ENCODE measurements at places on chromosomes 7 and 10.

GRCh38 chr10:47040041-47040491 is 128.8 kb downstream of the PTPN20 start:
- DNase-seq, result peak; percentile 67

DNA sequence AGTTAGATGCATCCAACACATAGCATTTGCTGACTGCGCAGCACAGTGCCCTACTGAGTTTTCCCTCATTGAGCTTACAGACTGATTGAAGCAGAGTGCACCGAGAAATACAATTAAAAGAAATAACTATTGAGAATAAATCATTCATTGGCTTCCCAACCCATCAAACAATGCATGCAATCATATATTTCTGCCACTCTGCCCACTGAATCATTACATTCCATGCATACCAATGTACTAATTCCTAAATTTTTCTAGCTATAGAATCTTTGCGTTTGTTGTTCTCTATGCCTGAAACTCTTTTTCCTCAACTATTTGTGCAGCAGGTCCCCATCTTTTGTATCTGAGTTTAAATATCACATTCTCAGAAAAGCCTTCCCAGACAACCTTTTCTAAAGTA is 783.8 kb downstream of the SORCS1 start:
- no peak for DNase-seq

GRCh38 chr7:47390914-47391313 is 191.0 kb downstream of the TNS3 start:
- DNase-seq, result no peak

DNA sequence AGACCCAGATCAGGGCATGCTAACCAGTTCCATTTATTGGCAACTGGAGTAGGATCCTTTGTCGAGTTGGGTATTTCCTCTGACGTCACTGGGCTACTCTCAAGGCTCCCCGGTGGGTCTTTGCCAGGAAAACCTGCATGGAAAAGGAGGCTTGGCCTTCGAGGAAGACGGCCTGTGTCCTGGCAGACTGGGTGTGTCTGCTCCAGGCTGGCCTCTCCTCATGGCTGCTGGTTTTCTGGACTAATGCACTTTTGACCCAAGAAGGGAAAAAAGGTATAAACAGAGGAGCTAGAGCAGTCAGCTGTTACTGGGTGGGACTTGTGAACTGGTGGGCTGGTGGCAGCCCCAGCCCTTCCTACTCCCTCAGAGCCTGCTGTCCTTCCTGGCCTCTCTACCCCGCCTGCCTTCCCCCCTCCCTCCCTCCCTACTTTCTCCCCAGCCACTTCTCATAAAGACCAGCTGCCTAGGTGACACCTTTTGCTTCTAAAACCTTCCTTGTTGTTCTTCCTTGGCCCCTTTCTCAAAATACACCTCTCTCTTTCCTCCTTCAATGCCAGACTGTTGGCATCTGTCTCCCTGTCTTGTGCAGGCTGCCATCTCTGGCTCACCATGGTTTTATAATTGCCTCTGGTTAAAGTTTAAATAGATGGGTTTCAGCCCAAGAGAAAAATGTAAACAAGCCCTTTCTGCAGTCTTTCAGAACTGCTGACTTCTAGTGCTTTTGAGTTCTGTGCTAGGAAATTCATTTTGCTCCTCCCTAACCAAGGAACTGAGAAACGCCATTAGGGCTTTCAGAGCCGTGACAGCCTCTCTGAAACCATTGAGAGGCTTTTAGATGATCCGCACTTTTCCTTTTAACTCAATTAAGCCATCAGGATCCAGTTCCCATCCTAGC is 101.8 kb upstream of the MKLN1 start:
- no peak for DNase-seq

GRCh38 chr7:77866786-77867536 is 68.4 kb downstream of the PHTF2 start:
- no peak for DNase-seq

DNA sequence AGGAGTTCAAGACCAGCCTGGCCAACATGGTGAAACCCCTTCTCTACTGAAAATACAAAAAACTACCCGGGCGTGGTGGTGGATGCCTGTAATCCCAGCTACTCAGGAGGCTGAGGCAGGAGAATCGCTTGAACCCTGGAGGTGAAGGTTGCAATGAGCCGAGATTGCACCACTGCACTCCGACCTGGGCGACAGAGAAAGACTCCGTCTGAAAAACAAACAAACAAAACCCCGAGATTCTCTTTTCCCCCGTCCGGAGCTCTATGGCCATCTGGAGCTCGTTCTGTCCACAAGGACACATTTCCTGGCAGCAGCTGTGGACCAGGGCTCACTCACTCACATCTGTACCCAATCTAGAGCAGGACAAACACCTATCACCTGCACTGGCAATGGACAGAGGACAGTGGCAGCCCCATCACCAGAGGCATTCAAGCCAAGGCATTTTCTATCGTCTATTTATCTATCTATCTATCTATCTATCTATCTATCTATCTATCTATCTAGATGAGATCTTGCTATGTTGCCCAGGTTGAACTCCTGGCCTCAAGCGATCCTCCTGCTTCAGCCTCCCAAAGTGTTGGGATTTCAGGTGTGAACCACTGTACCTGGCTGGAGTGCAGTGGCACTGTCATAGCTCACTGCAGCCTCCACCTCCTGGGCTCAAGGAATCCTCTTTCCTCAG is 167.1 kb upstream of the TNRC18 start:
- DNase-seq, result no peak

DNA sequence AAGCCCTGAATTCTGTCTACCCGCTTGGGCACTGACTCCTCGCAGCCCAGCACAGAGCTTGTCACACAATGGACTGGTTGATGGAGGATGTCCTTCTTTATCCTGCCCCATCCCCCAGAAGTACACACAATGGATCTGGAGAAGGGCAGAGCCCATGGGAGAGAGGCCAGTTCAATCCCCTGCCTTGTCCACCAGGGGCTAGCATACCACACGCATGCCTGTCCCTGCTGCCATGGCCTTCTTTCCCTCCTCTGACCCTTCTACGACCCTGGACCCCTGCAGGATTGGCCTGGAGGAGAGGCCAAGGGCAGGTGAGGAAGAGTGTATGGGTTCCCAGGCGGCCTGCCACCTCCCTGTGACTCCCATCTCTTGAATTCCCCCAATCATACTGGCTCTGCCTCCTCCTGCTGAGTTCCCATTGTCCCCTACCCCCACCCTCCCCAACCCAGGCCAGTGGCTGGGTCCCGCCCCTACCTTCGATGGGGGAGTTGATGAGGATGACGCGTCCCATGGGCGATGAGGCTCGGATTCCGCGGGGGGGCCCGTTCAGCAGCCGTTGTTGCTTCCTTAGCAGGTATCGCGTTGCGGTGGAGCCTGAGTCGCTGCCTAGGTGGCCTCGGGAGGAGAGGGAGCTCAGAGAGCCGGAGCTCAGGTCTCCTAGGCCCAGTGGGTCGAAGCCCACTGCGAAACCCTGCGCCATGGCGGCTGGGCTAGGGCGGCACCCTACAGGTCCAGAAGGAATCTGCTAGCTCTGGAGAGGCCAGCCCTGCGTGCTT is 1.2 kb downstream of the PDZD7 start:
- no peak for DNase-seq

DNA sequence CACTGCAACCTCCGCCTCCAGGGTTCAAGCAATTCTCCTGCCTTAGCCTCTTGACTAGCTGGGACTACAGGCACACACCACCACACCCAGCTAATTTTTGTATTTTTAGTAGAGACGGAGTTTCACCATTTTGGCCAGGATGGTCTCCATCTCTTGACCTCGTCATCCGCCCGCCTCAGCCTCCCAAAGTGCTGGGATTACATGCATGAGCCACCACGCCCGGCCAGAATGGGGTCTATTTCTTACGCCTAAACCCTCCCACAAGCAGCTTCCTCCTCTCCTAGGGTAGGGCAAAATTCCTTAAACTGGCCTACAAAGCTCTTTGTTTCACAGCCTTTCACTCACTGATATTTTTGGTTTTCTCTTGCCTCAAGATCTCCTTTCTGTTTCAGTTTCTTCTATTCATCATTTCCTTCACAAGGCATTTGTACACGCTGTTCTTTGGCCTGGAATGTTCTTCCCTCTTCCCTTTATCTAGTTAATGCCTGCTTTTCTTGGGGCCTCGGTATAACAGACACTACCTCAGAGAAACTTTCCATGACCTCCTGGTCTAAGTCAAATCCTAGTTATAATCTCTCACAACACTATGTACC is 6.7 kb downstream of the CPEB3 start:
- peak; percentile 62 for DNase-seq

DNA sequence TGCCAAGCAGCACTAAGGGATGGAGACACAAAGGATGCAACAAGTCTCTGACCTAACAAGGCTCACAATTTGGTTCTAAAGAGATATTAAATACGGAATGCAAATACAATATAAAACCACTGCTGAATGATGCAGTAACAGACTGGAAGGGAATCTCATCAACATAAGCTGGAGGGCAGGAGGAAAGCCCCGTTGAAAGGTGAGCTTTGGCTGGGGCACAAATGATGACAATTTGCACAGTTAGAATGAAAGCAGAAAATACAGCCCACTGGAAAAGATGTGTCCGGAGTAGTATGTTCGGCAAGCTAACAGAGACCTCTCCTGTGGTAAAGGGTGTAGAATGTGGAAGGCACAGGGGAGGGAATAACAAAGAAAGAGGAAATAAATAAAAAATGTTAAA is 26.1 kb downstream of the PAXIP1 start:
- no peak for DNase-seq

DNA sequence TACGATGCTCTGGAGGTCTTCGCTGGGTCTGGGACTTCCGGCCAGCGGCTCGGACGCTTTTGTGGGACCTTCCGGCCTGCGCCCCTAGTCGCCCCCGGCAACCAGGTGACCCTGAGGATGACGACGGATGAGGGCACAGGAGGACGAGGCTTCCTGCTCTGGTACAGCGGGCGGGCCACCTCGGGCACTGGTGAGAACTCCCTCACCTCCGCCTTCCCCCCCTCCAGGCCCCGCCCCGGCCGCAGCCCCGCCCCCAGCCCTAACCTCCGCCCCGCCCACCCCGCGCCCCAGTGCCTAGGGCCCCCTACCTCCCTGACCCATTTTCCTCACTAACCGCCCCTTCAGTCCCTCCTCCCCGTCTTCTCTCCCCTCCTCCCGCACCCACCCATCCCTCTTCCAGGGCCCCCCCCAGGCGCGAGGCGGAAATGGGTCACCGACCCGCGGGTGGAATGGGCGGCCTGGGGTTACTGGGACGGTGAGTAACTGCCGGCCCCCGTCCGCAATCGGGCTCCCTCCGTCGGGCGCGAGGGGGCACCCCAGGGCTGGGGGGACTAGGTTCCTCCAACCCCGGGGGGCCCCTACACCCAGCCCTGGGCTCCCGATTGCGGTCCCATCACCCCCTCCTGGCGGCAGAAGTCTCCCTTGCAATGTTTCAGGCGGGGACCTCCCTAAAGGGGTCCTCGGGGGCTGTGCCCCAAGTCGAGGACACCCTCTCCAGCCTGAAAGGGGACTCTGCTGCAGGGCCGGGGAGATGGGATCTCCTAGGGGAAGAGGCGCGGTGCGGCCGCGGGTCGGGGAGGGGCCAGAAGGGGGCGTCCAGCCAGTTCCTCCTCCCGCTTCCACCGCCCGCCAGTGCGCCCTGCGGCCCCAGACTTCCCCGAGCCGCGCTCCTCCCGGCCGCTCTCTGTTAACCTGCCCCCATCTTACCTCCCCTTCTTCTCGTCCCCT is 2.1 kb downstream of the PCOLCE start:
- peak; percentile 95 for DNase-seq

DNA sequence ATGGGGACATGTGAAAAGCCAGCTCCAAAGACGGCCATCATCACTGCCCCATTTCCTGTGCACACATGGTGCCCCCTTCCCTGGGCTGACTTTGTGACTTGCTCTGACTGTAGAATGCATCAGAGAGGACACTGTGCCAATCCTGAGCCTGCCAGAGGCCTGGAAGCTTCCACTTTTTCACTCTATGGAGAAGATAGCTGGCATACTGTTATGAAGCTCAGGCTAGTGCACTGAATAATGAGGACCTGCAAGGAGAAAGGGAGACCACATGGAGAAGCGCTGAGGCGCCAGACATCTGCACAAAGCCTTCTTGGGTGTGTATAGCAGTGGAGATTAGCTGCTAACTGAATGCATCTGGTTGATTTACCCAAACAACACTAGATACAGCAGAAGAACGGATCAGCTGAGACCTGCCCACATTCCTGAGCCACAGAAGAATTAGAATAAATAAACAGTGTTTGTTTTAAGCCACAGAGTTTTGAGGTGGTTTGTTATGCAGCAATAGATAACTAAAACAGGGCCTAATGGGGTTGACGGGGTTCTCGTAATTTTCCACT is 58.9 kb upstream of the C10orf90 start:
- DNase-seq, result no peak

DNA sequence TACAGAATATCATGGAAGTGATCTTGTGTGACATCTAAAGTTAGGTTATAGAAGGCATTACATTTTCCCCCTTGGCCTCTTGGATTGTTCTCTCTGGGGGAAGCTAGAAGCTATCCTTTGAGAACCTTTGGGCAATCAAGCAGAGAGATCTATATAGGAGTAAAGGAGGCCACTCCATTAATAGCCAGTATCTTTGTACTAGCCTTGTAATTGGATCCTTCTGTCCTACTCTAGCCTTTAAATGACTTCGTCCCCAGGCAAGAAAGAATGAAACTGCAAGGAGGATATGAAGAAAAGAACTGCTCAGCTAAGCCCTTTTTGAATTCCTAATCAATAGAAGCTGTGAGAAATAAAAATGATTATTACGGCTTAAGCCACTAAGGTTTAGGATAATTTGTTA is 230.9 kb downstream of the AGMO start:
- DNase-seq, result no peak

GRCh38 chr10:117689566-117689965 is 147.0 kb downstream of the EMX2 start:
- DNase-seq, result no peak

- DNase-seq, result peak; percentile 88
Observed at GRCh38 chr7:5424749-5425506, 1.3 kb upstream of the TNRC18 start.

DNA sequence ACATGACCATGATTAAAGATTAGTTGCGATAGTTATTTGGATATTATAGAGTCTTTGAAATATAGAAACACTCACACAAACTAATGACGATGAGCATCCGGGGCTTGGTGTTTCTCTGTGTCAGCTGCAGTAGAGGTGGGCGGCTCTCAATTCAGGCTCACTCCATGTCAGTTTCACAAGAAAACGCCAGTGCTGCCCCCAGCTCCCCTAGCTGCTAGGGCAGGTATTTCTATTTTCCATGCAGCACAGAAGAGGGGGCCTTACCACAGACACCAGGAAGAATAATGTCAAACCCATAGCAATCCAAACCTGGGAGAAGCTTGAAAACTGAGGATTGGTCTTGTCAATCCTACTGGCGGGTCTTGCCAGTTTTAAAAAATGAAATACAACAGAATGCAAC is 197.1 kb downstream of the PHTF2 start:
- no peak for DNase-seq

GRCh38 chr7:87151002-87151728 is 1.1 kb upstream of the DMTF1 start:
- no peak for DNase-seq

- DNase-seq, result no peak
Observed at GRCh38 chr7:121006711-121007315, 18.3 kb downstream of the CPED1 start.

DNA sequence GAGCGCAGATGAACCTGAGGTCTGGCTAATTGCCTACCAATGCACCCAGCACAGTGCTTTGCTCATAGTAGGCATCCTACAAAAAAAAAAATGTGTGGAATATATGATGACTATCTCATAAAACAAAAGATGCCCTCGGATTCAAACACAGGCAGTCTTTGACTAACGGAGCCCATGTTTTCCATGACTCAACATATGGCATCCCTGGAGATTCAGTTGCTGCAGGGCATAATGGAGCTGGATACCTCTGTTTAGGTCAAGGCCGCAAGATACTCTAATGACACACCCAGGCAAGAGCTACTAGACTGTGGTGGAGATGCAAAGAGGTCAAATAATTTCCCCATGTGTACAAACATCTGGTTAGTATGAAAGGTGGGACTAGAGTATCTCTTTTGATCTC is 16.3 kb downstream of the CUBN start:
- DNase-seq, result no peak

- DNase-seq, result no peak
Observed at GRCh38 chr10:126372396-126372795, 15.9 kb downstream of the ADAM12 start.

Data from spleen (tissue), 13 donors.